Activated CD4-positive, alpha-beta T cell treated with anti-CD3 and anti-CD28 coated beads, Interleukin-2, Interleukin-4, amounts not matched to agents 100 ng/mL and 50 ng/mL, durations not matched to agents 16 hours and 8 hours (primary cell): ENCODE measurements at places on chromosomes 3 and 15.

DNA sequence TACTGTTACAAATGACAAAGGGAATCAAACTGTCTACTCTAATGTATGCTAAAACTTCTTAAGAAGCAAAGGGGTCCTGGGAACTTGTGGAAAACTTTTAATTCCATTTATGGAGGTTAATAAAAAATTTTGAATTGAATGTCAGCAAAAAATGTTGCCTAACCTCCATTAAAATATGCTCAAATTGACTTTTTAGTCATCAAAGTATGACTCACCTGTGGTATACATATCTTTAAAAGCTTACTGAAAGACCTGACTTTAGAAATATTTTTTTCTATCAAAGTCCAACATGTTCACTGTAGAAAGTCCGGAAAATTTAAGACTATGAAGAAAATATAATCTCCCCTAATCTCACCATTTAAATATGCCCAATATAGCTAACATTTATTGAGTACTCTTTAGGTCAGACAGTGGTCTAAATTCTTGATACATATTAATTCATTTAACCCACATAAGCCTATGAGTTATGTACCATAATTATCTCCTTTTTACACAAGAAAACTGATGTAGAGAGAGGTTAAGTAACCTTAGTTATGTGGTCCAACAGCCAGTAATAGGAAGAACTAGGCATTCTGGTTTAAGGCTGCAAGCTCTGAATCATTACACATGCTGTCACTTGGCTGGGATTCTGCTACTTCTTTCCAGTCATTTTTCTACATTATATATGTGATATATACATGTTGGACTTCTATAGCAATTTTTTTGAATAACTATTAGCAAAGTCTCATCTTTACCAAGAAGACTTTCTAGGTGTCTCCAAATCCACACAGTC is 83.6 kb downstream of the PDZRN3 start:
- DNase-seq = no peak

DNA sequence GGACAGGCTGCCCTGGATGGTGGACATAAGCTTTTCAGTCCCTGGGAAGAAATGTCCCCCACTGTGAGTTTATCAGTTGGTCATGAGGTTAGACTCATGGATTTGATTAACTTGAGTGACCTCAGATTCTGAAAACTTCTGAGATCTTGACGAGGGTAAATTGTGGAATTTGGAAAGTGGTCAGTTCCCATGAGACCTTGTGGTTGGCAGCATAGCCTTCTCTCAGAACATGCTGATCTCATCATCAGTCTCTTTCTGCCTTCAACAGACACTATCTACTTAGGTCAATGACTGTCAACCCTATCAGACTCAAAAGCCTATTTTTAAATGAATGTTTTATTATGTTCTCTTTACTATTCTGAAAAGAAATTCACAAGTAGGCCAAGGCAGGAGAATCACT is 45.6 kb upstream of the NDUFB4 start:
- DNase-seq = no peak

- DNase-seq = no peak
Observed at GRCh38 chr3:102733791-102734563, 299.2 kb downstream of the ZPLD1 start.

- DNase-seq = peak; percentile 40
Observed at GRCh38 chr3:36991923-36992805, 767 bp downstream of the EPM2AIP1 start.

- no peak for DNase-seq
Observed at GRCh38 chr15:100131321-100132224, 210.2 kb downstream of the ADAMTS17 start.

DNA sequence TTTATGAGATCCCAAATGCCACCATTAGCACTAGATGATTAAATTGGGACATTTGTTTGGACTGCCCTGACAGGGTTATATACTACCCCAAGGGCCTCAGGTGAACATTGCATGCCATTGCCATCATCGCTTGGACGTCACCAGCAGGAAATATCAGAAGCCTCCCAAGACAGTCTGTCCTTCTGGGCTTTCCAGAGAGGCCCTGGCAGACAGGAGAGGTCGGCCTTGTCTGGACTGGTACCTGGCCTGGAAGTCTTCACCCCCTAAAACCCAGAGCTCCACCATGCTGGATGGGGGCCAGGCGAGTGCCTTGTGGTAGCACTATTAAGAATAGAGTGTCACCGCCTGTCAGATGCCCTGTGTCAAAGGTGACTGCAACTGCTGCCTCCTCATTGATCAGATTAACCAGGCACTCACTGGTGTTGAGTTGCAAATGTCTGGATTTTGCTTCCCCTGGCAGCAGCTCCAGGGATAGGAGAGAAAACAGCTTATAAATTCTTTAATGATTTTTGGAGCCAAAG is 324.1 kb upstream of the RASGRP1 start:
- DNase-seq = no peak

- DNase-seq = no peak
Observed at GRCh38 chr3:170154084-170154483, 27.4 kb downstream of the PHC3 start.
